Inflammatory macrophage (primary cell): ENCODE measurements at places on chromosomes 7 and 10.
A peak's percentile ranks its signal among the peaks of the same experiment; 100 is the strongest.

DNA sequence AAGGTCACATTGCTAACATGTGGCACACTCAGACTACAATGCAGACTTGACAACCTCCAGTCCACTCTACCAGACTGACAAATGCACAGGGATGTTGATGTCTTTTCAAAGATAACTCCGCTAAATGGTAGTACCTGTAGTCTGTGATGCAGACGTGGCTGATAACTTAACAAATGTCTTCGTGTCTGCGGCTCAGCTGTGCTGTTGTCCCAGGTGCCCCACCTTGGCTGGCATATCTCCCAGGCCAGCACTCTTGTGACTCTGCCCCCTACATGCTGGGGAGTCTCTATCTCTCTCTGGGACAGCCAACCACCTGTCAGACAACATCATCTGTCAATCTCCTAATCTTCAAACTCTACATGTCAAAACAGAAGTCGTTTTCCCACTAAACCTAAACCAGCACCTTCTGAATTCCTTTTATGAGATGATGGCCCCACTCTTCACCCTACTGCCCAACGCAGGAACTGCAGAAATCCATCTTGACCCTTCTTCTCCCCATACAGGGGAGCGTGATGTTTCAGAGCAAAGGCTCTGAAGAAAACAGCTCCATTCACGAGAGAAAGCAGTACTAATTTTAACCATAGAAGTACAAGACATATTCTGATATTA lies 156.4 kb downstream of the USP6NL start:
- DNase-seq: no peak

GRCh38 chr7:143512488-143513340 lies 35.0 kb downstream of the TAS2R41 start:
- DNase-seq: no peak

DNA sequence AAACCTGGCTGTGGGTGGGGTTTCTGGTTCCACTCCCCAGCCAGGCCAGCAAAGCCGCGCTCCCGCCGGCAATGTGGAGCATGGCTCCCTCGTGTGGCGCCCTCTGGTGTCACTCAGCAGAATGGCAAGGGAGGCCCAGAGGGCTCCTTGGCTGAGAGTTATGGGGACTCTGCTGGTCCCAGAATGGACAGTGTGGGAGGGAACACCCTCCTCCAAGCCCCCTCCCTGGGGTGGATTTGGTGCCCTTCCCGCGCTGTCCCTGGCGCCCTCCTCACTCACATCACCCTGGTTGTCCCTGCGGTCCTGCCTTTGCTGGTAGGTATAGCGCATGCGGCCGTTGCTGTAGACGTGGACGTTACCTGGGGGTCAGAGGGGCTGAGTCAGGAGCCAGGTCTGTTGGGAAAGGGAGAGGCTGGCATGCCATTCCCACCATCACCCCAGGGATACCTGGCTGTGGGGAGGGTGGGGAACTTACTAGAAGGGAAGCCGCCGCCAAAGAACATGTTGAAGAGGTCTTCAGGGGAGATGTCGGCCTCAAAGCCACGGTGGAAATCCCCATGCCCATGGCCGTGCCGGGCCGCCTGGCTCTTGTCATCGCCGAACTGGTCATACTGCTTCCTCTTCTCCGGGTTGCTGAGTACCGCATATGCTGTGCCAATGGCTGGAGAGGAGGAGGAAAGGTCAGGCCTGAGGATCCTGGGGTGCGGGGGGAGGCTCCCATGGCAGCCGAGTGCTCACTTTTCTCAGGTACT lies 14.0 kb downstream of the DNAJB12 start:
- peak; percentile 57 for DNase-seq

DNA sequence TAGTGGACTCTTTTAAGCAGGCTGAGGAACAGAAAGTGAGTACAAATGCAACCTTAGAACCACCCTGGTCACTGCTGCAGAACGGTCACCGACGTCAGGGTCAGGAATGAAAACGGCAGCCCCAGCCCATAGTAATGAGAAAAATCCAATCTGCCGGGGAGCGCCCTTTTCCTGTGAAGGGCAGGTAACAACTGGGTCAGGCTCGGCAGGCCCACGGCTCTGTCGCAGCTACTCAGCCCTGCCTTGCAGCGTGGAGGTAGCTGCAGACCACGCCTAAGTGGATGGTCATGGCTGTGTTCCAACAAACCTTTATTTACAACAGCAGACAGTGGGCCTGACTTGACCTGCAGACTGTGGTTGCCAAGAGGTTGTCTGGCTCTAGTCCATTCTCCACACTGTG lies 563.2 kb downstream of the DNAJB6 start:
- DNase-seq: no peak

- no peak for DNase-seq
Measured at GRCh38 chr10:101053516-101053915, 8.3 kb upstream of the KAZALD1 start.

- no peak for DNase-seq
Measured at GRCh38 chr10:113541549-113541927, 11.3 kb upstream of the HABP2 start.

GRCh38 chr7:51082096-51082840 lies 234.3 kb downstream of the COBL start:
- no peak for DNase-seq

DNA sequence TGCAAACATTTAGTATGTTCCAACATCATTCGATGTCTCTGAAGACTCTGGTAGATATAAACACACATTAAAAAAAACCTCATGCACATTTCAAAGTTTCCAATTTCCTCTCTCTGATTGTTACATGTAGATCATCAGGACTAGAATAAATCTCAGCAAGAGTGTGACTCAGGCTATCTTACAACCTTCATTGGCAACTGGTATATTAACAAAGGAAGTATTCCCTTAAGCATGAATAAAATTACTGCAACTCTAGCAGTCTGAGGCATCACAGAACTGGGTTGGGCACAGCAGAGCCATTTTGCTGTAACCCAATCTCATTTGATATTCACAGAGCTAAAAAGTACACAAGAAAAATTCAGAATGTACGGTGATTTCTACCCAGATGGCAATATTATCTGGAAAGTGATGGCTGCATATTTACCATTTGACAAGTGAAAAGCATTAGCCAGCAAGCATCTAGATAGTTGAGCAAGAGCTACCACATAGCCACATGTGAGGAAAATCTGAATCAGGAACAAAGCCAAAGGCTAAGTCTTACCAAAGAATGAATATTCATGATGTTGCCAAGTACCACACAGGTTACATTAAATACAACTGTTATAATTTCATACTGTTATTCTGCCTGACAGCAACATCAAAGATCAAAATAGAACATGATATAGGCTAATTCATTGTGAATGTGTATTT lies 232.2 kb downstream of the CRPPA start:
- DNase-seq: no peak

DNA sequence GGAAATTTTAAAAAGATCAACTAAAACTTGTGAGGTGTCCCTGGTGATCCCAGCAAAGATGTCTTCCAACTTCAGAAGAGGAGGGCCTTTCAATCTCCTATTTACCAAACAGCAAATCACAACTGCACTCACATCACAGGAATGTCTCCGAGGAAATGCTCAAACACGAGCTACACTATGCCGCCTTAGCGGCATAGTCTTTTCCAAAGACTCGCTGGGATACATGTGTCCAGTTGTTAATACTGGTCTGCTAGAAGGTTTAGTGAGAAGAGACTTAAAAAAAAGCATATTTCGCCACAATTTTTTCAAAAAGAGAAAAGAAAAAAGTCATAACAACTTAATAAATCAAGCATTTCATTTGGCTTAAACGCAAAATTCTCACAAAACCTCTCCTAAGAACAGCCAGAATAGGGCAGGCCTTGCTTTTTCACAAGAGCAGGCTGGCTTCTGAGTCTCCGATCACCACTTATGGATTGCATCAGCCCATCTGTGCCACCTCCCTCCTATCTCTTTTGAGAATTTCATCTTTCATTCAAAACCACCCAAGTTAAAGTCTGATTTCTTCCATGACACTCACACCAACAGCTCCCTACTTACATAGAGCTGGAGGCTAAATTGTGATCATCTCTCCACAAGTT lies 66.1 kb downstream of the GNA12 start:
- DNase-seq: no peak

- DNase-seq: no peak
Measured at GRCh38 chr10:74502963-74503608, 323.3 kb upstream of the KAT6B start.

DNA sequence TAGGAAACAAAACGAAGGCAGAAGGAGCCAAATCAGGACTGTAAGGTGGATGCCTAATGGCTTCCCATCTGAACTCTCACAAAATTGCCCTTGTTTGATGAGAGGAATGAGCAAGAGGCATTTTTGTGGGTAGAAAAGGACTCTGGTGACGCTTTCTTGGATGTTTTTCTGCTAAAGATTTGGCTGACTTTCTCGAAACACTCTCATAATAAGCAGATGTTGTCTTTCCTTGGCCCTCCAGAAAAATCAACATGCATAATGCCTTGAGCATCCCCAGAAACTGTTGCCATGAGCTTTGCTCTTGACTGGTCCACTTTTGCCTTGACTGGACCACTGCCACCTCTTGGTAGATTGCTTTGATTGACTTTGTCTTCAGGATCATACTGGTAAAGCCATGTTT lies 13.5 kb downstream of the PTPN12 start:
- no peak for DNase-seq

DNA sequence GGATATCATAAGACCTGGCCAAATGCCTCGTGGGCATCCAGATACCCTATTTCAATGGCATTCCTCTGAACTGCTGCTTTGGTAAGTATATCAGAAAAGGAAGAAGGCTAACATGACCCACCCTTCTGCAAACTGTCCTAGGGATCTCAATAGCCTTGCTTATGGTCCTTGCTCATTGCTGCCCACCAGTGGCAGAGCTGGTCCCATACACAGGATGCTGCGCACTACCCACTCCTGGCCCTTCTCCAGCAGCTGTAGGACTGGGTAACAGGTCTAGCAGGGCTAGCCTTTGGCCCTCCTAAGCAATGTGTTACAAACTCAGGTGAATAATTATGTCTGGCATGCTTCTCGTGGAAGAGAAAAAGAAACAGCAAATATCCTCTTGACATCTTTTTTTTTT lies 72.5 kb downstream of the C10orf90 start:
- DNase-seq: peak; percentile 40

DNA sequence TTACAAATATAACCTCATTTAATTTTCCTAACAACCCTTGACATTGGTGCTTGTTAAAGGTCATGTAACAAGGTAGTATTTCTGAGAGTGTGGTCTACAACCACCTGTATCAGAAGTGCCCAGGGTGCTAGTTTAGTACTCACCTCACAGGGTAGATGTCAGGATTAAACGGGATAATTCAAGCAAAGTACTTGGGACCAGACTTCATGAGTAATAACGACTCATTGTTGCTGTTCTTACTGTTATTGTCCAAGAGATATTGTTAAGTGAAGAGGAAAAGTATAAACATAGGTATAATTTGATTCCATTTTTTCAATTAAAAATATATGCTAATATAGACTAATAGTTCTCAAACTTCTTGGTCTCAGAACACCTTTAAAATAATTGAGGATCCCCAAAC lies 179.3 kb downstream of the WNT2 start:
- DNase-seq: no peak
